ENCODE measurements at places on chromosomes 11 and 22.

DNA sequence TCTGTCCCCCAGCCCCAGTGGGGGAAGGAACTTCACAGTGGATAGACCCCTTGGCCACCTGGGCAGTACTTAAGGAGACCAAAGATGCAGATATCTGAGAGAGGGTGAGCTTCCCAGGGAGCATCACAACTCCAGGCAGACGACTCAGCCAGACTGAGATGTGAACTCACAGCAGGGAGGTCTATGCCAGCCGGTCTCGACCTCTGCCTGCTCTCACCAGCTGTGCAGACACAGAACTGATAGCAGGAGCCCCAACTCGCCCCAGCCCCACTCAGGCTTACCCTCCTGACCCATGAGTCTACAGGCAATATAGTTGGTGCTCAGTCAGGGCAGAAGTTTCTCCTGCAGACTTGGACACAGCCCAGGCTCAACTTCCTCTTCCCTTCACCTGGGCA is 29.7 kb upstream of the ACCSL start:
- DNase-seq, result no peak

DNA sequence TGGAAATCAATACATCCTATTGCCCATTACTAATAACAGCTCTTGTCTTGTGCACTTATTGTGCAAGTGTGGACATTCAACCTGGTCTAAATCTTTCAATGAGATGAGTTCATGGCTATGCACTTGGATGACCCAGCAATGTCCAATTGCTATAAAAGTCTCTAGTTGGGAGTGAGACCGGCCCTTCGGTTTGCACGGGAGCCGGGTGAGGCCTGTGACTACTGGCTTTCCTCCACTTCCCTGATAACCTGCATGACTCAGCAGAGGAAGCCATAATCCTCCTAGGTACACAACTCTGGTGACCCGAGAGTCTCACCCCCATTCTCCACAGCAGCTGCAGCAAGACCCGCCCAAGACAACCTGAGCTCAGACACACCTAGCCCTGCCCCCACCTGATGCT is 135.9 kb upstream of the PAX6 start:
- DNase-seq, result no peak

- no peak for DNase-seq
These were observed 116.8 kb upstream of the NNMT start for GRCh38 chr11:114179234-114179941.

- no peak for DNase-seq
These were observed 18.4 kb downstream of the SYT13 start for GRCh38 chr11:45267652-45268299.

Measured in naive thymus-derived CD8-positive, alpha-beta T cell (primary cell).